ENCODE measurements at places on chromosomes 11 and 22.

DNA sequence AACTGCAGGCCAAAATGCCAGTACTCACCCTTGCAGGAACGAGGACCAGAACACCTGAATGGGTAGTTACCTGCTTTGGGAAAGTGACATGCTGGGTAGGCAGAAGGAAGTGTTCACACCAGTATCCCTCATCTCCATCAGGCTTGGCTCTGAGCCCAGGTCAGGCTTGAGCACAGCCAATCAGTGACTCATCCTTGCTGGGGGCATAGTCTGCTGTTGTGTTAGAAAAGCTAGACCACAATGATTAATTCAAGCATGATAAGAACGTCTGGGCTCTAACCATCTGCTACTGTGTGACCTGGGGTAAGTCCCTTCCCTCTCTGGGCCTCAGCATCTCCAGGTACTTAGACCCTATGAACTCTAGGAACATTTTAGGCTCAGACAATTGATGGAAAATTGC, 450.4 kb downstream of the MIAT start:
- DNase-seq, result peak; percentile 87

- no peak for DNase-seq
Observed at GRCh38 chr22:26763633-26764361, 106.4 kb downstream of the MIAT start.

- no peak for DNase-seq
Observed at GRCh38 chr22:35703861-35704584, 13.6 kb upstream of the APOL5 start.

DNA sequence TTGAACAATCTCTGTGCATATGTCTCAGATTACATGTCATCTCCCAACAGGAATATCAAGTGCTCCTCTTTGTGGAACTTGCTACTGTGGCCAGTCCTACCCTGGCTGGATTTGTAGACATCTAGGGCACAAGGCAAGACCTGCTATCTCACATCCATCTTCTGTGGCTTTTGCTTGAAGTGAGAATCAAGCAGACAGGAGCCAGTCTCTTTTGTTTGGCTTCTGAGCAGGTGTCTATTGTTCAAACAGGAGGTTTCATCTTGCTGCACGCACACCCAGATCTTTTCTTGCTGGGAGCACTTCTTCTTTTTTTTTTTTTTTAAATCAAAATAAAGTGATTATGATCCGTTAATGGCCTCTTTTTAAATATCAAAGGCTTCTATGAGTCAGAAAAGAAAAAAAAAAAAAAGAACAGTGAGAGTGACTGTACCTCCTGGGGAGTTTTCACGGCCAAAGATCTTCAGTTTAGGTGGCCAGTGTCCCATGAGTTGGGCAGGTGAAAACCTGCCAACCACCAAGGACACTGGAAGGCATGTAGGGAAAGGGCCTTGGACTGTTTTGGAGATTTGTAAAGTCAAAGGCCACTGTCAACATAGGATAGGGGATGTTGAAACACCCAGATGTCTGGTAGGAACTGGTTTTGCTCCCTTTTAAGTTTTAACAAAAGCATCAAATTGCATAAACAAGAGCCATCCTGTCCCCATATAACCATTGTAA, 78.1 kb downstream of the CD44 start:
- DNase-seq, result no peak

DNA sequence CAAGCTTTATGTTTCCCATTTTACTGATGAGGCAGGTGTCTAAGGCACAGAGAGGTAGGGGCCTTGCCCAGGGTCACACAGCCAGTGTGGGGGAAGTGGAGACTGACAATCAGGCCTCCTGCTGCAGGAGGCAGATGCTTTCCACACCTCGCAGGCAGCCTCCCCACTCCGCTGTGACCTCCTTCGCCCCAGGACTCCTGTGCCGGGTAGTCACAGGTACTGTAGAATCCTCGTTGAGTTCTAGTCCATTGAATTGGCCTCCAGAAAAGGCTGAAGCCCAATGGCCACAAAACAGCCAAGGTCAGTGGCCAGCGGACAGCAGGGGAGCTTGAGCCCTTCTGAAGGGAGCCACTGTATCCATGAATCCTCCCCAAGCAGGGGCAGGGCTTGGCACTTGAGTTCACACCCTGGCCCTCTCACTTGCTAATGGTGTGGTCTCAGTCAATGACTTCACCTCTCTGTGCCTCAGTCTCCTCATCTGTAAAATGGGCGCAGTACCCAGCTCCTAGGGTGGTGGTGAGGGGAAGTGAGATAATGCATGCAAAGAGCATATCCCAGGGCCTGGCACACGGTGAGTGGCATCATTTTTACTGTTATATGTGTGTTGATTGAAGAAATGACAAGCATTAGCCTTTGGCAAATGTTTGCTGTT, 1.1 kb upstream of the FXYD2 start:
- DNase-seq, result no peak

- no peak for DNase-seq
Observed at GRCh38 chr11:130381317-130381716, 47.1 kb downstream of the ADAMTS8 start.

- DNase-seq, result no peak
Observed at GRCh38 chr11:95104856-95105255, 15.2 kb downstream of the ENDOD1 start.

DNA sequence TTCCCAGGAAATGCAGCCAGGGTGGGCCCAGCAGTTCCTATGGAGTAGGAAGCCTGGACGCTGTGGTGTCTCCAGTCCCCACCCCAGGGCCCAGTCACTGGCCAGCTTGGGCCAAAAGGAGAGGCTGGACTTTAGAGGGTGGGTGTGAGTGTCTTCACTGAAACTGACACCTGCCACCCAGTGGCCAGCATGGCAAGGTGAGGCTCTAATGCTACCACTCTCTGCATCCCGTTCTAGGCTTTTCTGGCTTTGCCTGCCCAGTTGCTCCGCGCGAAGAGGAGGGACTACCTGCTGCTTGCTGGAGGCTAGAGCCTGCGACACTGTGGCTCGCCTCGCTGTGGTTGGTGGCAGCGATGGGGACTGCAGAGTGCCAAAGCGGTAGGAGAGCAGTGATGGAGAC, 35.4 kb downstream of the C22orf42 start:
- DNase-seq, result no peak

- no peak for DNase-seq
Observed at GRCh38 chr11:86559311-86559945, 113.0 kb downstream of the ME3 start.

GRCh38 chr22:49633010-49633324, 194.7 kb downstream of the BRD1 start:
- DNase-seq, result no peak

DNA sequence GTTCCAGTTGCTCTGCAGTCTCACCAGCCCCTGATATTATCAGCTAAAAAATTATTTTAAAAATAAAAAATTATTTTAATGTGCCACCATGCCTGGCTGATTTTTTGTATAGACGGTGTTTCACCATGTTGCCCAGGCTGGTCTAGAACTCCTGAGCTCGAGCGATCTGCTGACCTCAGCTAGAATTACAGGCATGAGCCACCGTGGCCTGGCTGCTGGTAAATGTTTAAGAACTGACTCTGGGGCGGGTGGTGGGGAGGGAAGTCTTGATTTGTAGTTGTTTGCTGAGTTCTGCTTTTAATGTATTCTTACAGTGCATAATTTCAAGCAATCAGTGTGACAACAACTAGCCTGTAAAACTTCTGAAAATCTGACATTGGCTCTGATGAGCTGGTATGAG, 120.9 kb upstream of the PLET1 start:
- DNase-seq, result no peak

DNA sequence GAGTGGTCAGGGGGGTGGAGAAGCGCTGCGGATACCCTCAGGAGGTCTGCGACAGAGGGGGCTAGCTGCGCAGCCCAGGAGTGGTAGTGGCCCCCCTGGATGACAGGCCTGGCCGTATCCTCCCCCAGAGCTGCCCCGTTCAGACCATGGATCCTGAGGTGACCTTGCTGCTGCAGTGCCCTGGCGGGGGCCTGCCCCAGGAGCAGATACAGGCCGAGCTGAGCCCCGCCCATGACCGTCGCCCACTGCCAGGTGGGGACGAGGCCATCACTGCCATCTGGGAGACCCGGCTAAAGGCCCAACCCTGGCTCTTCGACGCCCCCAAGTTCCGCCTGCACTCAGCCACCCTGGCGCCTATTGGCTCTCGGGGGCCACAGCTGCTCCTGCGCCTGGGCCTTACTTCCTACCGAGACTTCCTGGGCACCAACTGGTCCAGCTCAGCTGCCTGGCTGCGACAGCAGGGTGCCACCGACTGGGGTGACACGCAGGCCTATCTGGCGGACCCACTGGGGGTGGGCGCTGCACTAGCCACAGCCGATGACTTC, 505 bp downstream of the NUDT22 start:
- DNase-seq, result no peak

DNA sequence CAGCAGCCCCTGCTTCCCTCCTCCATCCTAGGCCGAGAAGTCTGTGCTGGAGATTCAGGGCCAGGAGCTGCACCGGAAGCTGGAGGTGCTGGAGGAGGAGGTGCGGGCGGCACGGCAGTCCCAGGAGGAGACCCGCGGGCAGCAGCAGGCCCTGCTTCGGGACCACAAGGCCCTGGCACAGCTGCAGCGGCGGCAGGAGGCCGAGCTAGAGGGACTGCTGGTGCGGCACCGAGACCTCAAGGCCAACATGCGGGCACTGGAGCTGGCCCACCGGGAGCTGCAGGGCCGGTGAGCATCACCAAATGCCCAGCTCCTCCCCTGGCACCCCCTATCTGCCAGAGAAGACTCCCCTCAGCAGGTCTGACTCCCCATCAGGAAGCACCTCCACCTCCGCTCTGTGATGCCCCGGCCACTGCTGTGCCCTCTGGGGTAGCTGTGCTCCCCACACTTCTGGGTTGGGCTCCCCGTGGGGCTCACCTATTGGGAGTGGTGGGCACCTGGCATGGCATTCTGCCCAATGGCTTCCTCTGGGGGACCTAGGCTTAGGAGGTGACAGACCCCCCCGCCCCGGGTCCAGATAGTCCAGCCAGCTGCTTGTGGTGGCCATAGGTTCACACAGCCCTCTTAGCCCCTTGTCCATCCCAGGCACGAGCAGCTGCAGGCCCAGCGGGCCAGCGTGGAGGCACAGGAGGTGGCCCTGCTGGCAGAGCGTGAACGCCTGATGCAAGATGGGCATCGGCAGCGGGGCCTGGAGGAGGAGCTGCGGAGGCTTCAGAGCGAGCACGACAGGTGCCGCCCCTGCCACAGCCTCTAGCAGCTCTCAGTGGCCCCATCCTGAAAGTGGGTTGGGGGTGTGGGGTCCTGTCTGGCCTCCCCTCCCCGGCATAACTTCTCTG, 6.6 kb upstream of the RPS6KA4 start:
- no peak for DNase-seq

DNA sequence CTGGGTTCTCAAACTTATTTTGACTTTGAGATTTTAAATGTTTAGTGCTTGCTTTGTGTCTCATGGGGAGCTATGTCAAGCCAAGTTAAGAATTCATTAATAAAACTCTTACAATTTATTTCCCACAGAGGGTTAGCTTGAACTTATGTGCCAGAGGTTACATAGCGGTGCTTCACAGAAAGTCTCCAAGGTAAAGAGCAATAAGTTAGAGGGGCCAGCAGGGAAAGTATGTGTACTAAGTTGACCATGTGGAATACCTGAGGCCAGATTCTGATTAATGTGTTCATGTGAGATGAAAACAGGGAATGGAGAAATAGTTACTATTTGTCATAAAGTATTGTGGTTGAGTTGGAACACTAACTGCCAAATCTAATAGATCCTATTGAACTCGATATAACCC, 149.3 kb downstream of the TMEM135 start:
- DNase-seq, result no peak

DNA sequence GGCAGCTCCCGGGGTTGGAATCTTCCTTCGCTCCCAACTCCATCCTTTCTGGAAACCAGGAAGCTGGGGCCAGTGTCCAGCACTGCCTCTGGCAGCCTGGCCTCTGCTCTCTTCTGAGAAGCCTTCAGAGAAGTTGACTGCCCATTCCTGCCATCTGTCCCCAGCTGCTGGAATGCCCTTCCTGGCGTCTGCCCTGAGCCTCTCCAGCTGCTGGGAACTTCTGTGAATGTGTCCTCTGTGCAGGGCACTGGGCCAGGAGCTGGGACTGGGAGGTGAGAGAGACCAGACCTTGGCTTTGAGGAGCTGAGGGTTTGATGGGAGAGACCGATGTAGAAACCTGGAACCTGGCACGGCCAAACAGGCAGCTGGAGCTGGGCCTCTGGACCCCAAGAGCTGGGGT, 5.9 kb upstream of the SOX10 start:
- no peak for DNase-seq

- DNase-seq, result no peak
Observed at GRCh38 chr11:22681281-22681812, 14.9 kb downstream of the GAS2 start.

GRCh38 chr11:122178795-122179194, 62.8 kb upstream of the BLID start:
- DNase-seq, result no peak

GRCh38 chr11:72684236-72684912, 10.2 kb upstream of the PDE2A start:
- no peak for DNase-seq

DNA sequence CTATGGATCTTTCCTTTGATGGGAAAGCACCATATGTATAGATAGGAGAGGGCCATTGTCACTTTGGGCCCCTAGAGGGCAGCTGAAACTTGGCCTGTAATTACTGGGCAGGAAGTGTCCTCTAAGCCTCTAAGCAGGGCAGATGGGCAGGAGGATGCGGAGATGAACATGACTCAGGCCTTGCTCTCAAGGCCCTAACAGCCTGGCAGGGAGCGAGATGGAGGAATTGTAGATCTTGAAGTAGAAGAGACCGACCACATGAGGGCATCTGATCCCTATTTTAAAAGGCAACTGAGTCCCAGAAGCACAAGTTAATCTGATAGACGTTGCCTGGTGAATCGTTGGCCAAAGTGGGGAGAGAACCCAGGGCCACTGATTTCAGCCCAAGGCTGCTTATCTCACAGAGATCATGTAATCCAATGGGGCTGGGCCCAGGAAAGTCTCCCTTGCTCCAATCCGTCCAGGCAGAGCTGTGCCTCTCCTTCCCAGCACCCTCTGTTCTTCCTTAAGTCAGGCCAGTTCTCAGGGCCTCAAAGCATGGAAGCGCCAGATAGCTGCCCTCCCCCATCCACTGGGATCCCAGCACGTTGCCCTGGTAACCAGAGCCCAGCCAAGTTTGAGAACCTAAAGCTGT, 2.5 kb upstream of the SEPTIN3 start:
- DNase-seq, result peak; percentile 63

DNA sequence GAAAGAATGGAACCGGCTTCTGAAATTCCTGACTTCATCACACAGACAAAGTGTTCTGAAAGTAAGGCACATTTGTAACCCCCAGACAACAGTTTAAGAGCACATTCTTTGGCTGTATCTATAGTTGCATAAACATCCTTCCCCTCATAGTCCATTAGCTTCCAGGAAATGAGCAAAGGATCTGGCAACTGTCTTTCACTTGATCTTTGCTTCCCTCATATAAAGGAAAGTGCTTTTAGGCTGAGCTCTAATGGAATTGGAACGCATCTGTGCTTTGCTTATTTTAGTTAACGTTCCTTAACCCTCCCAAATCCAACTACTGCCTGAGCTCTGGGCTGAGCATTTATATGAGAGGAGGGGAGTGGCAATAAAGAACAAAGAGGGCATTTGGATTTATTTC, 76.9 kb upstream of the API5 start:
- no peak for DNase-seq

DNA sequence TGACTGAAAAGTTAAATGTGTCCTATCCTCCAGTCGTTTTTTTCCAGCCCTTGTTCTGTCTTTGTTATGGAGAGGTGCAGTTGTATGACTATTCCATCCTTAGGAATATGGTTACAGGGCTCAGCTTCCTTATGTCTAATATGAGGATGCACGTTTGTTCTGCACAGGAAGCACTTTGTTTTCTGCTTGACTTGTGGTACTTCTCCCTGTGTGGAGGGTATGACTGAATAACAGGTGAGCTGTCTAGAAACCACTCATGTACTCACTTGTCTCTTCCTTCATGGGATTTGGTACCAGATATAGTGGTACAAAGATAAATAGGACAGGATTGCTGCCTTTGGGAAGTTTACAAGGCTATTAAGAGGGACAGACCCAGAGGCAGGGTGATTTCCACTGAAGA, 17.4 kb downstream of the CABIN1 start:
- no peak for DNase-seq

Data from AG04449 (cell line).